ENCODE measurements at places on chromosomes 1 and 21.

- no peak for DNase-seq
Observed at GRCh38 chr1:119275145-119276134, 93.1 kb upstream of the HAO2 start.

GRCh38 chr1:99544328-99544727, 101.6 kb upstream of the PALMD start:
- no peak for DNase-seq

DNA sequence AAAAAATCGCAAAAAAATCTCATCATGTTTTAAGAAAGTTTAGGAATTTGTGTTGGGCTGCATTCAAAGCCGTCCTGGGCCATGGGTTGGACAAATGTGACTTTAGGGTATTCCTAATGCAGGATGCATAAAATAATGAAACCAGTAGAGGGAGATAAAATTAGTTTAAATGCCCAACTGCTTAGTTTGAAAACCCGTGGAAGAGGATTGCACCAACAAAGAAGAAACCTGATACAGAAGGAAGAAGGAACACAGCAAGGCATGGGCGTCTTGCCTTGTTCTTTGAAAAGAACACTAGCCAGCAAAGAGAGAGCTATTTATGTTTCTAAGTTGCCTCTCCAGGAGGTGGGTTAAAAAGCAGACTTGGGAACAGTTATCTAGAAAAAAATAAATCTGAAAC, 37.9 kb downstream of the WDR3 start:
- DNase-seq = no peak

DNA sequence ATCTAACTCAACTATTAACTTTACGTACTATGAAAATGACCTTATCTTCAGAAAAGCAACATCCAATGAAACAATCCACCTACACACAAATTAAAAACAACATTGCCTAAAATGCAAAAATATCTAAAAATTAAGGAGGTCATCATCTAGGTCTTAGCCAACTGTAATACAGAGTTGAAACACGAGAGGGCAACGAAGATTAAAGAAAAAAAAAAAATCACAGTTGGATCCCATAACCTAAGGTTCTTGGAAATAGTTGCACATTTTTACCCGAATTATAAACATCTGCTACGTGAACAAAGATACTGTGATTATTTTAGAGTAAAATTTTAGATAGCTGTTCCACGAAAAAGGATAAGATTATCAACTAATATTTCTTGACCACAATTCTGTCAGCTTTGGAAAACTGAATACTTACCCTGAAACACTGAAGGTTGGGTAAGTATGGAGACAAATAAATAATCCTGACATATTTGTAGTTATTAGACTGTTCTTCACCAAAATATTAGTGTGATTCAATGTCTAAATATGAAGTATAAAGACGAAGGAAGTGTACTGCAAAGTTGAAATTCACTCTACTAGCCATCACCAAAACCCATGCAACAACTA, 88.0 kb upstream of the AK4 start:
- no peak for DNase-seq

DNA sequence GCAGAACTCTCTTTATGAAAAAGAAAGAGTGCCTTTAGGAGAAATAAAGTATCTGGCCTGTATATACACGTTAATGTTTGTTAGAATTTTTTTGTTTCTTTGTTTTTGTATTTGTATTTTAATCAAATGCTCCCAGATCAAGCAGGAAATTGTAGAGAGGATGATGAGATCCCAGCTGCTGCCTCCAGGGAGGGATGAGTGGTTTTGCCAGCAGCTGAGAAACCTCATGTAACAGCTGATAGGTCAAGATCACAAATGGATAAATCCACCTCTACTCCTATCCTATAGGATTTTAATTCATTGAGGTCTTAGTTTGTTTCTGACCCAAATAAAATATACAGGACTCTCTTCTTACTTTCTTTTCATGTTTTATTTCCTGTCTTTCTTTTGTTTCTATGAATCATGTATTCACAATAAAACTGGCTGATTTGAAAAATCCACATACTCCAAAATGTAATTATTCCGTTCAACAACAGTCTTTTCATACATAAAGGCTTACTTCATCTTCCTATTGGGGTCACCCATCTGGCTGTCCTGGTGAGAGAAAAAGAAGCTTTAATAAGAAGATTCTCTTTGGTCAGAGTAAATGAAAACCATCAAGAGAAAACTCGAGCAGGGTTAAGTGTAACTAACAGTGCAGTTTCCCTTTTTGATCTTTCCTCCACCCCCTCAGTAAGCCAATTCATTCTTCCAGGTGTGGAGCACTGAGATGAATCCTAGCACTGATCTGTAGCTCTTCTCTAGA, 129.3 kb upstream of the PLPPR5 start:
- DNase-seq = no peak

- DNase-seq = peak; percentile 77
Observed at GRCh38 chr1:27428316-27429028, 36.0 kb downstream of the GPR3 start.

DNA sequence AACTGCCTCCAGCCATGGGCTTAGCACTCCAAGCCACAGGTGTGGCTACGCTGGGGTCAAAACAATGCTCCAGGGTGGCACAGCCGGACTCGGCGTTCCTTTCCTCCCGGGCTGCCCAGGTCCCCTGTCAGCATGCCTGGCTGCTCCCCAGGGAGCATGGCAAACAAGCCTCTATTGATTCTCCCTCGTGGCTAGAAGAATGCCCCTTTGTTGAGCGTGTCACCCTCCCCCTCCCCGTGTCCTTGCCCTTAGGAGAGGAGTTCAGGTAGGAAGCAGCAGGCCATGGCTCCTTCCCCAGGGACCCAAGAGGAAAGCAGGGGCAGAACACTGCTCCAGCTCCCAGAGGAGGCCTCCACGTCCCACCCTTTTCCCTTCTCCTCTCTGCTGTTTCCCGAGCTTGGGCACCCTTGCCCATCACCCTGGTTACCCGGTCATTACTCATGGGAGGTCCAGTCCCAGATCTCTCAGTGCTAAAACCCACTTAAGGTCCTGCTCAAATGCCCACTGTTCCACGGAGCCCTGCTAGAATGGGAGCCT, 57.4 kb upstream of the CITED4 start:
- no peak for DNase-seq

GRCh38 chr21:42256316-42256715, 37.4 kb downstream of the ABCG1 start:
- DNase-seq = no peak

DNA sequence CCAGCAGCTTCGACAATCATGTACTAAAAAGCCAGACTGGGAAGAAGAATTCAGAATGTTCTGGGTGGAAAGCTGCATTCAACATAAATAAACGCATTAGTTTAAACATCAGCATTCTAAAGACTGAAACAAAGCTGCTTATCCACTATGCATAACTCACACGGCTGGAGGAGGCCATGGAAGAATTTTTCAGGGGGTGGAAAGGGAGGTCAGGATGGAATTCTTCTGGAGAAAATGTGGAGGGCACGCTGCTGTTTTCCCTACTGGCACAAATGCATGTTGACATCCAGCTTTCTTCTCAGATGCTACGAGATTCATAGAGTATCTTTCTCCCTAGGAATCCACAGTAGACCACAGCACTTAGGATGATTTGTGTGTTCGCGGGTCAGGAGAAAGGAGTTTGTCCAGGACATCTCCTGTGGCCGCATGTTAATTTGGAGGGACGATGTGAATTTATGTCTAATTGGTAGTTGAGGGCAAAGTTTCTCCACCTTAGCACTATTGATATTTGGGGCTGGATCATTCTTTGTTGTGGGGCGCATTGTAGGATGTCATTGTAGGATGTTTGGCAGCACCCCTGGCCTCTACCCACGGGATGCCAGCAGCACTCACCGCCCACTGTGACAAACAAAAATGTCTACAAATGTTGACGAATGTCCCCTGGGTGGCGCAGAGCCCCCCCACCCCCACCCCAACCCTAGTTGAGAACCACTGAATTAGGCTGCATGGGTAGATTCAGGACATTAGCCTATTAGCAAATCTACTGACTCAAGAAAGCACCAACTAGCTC, 86.5 kb upstream of the KAZN start:
- no peak for DNase-seq

DNA sequence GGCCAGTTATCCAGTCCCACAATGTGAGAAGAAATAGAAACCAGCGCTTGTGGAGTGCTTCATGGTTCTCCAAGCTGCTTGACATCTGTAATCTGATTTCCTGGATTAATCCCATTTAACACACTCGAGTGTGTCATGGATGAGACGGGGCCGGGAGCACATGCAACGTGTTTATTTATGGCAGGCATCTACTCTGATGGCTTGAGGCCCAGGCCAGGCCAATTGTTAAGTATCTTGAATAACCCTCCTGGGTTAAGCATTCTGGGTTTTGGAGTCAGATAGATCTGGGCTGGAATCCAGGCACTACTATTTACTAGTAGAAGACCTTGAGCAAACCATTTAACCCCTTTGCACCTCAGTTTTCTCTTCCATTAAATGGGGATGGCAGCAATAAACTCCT, 37.5 kb upstream of the LAPTM5 start:
- DNase-seq = no peak

DNA sequence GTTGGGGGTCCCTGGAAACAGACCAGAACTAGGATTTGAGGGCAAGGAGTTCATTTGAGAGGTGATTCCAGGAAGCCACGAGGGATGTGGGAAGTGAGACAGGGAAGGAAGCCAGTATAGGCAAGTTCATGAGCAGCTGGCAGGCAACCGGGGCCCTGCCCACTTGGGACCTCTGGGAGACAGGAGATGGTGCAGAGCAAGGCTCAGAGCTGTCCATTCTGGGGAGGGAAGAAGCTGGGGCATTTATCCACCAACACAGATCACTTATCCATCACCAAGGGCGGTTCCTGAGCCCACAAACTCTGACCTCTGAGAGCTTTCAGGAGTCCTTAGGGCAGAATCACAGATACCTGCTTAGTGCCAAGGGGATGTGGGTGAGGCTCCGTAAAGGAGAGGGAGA, 16.8 kb downstream of the EDN2 start:
- DNase-seq = no peak

GRCh38 chr1:43315963-43316737, 15.4 kb downstream of the TIE1 start:
- DNase-seq = no peak

GRCh38 chr1:183000167-183000962, 22.9 kb upstream of the LAMC1 start:
- DNase-seq = no peak

- no peak for DNase-seq
Observed at GRCh38 chr1:6982860-6983259, 197.6 kb downstream of the CAMTA1 start.

- no peak for DNase-seq
Observed at GRCh38 chr1:71296551-71297134, 215.8 kb upstream of the ZRANB2 start.

- DNase-seq = no peak
Observed at GRCh38 chr21:33149181-33149580, 79.2 kb downstream of the OLIG1 start.

DNA sequence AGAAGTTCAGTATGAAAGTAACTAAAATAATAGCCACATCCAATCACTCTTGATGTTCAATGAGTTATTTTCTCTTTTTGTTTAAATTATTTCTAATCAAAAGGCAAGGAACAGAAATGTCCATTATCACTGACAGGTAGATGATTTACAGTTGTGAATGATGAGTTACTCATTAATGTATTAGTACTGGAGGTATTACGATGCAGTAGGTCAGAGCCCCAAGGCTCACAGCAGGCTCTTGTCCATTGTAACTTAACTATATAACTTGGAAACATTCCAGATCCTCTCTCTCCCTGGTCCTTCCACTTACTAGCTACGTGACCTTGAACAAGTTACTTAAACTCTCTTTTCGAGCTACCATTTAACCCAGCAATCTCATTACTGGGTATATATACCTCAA, 39.5 kb downstream of the CRB1 start:
- no peak for DNase-seq

- DNase-seq = no peak
Observed at GRCh38 chr1:198829944-198830343, 191.1 kb downstream of the PTPRC start.

- DNase-seq = no peak
Observed at GRCh38 chr21:45479691-45480675, 62.3 kb downstream of the SLC19A1 start.

Data from tibial artery (tissue), 4 donors.